ENCODE measurements at places on chromosomes 2 and 18.

DNA sequence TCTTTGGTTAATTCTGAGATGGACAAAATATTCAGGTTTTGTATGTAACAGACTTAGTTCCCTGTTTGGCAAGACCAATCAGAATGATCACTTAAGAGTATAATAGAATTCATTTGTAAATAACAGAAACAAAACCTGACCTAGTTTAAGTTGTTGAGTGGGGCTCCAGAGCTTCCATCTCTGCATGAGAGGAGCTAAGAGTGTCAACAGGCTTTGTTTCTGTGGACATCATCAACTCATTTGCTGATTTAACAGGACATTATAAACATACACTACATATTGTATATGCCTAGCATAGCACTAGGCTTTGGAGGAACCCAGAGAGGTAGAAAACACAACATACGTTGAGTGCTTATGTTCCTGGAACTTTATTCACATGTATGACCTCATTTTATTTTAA lies 75.3 kb upstream of the TRIB2 start:
- DNase-seq = no peak

- no peak for DNase-seq
Measured at GRCh38 chr2:202299712-202300111, 34.1 kb downstream of the NOP58 start.

GRCh38 chr18:76988031-76988826 lies 144.4 kb downstream of the MBP start:
- DNase-seq = no peak

DNA sequence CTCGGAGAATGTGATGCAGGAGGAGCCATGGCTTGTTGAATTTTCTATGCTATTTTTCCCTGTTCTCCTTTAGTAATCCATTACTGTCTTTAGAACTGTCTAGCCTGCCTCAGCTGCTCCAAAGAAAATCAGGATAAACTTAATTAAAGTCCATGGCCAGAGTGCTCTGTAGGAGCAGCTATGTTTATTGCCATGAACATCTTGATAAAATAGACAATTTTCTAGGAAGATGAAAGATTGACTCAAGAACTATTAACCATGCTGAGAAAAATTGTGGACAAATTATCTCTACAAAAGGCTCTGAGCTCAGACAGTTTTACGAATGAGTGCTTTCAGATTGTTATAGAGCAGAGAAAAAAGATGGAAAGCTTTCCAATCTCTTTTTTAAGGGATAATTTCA lies 193.0 kb downstream of the TTC32 start:
- no peak for DNase-seq

GRCh38 chr2:15498554-15498953 lies 62.6 kb downstream of the NBAS start:
- no peak for DNase-seq

DNA sequence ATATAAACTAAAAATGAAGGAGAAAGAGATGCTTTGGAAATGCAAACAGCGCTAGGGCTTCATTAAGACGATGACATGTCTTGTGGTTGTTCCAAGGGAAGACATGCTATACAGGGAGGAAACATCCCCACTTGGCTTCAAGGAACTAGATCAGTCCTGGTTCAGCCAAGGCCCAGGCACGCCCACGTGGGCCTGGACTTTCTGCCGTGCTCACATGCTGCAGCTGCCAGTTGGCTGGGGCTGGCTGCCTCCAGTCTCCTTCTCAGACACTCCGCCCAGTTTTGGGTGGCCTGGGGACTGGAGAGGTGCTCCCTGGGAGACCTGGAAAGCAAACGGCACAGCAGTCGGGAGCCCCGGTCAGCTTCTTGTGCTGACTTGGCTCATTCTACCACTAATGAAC lies 109.6 kb downstream of the GLI2 start:
- DNase-seq = no peak

DNA sequence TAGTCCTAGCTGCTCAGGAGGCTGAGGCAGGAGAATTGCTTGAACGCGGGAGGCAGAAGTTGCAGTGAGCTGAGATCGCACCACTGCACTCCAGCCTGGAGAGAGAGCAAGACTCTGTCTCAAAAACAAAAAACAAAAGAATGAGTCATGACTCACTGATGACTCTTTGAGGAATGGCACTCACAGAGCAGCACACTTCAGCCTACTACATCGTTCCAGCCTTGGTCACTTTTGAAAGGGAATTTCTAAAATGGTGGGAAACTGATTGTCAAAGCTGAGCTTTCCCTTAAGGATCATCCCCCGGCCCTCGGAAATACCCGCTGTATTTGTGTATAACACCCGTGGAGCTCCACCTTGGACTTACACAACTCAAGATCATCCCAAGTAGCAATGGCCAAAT lies 217.3 kb upstream of the HS6ST1 start:
- no peak for DNase-seq

- no peak for DNase-seq
Measured at GRCh38 chr2:7595206-7595605, 678.0 kb downstream of the RNF144A start.

DNA sequence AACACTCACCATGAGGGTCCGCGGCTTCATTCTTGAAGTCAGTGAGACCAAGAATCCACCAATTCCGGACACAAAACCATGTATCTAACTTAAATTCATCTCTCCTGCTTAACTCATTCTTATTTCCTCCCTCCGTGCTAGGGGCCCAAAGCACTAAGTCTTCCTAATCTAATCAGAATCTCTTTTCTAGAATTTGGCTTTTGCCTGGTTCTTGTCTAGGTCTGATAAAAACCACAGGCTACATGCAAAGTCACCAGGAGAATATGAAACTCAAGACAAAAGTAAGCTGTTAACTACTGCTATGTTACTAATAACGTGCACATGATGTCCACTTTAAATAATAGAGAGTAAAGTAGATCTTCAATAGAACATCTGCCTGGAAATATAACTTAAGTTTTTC lies 69.9 kb downstream of the TRIP12 start:
- no peak for DNase-seq

DNA sequence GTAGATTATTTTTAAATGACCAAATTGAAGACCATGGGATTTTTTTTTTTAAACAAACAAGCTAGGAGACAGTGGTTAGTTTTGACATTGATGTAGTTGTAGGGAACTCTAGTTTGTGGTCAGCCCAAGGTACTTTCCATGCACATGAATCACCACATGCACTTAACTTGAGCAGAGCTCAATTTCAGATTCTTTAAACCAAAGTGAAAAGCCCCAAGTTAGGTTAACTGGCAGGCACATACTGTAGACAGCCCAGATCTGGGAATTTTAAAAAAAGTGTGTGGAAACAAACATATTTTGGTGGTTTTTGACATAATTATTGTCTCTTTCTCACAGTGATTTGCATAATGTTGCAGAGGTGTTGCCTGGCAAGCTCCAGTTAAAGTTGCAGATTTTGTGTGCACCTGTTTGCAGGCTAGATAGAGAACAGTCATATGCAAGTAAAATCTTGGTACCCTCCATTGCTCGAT lies 88.4 kb downstream of the BCL2L11 start:
- no peak for DNase-seq

DNA sequence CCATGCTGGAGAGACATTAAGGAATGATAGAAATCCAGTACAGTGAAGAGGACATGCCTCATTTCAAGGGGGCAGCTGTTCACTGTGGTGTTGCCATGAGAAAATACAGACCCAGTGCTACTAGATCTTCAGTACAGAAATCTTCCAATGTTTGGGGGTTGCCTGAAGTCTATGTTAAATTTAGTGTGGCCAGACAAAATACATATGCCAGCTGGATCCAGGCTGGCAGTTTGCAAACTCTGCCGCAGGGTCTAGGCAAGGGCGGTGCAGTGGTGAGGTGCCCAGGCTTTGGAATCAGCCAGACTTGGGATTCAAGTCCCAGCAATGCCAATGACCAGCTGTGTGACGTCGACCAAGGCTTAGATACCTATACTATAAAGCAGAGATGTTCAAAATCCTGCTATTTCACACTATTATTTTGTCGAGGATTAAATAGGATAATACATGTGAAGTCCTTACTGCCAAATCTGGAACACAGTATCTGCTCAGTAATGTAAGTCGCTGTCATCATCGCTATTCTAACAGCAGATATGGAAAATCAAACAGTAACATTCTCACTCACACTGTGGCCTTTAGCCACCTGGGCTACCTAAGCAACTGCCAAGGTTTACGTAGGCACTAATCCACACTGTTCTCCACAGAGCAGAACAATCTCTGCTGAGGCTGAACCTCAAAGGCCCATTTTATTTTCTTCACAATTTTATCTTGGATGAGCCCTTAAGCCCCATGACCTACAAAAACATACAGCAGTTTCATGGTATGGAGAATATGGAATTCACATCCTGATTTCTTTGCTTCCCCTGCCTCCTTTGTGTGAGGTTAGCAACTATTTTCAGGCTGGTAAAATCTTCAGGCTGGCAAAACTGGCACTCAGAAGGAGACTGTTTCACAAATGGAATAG lies 5.9 kb upstream of the TMSB10 start:
- no peak for DNase-seq

DNA sequence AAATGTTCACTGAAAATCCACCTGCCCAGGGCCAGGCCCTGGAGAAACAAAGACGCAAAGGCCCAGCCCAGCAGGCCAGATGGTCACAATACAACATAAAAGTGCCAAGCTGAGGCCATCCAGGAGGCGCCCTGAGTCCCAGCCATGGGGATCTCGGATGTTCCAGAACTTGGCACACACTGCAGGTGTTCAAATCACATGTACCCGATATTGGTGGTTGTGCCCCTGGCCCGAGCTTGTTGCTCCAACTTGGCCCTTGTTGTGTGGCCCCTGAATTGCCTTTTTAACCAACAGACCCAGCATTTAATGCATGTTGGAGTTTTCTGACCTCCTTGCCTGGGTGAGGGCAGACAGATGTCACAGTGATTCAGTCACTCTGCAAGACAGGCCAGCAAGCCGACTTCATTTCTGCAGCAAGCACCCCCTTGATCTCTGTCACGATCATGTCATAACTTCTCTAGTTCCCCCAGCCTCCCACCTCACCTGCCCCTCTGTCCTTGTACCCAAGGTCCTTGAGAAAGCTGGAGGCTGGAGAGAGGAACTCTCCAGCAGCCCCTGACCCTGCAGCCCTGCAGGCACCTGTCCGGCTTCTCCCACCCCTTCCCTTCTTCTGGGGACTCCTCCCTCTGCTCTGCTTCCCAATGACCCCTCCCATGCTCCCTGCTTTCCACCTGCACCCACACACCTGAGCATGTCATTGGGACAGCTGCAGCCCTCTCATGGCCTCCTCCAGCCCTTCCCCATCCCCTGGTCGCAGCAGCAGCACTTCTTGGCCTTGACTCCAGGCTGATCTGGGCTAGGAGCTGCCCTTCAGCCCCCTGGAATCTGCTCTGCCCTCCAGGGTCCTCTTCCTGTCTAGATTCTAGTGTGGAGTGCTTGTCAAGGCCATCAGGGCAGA lies 9.1 kb downstream of the NGEF start:
- DNase-seq = peak; percentile 20
